ENCODE measurements at places on chromosomes 4 and X.

DNA sequence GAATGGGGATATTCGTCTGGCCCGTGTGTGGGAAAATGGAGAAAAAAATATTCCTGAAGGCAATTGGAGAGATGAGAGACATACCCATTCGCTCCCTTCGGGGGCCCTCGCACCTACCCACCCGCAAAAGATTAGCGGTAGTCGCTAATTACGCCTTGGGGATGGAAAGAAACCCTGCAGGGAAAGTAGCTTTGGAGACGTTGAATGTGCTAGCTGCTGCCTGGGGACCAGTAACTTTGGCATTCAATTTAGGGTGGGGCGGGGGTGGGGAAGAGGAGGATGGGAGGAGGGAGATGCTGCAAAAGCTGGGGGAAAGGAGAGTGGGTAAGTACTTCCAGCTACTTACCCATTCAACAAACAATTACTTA lies 407 bp upstream of the ZC4H2 start:
- DNase-seq: no peak

DNA sequence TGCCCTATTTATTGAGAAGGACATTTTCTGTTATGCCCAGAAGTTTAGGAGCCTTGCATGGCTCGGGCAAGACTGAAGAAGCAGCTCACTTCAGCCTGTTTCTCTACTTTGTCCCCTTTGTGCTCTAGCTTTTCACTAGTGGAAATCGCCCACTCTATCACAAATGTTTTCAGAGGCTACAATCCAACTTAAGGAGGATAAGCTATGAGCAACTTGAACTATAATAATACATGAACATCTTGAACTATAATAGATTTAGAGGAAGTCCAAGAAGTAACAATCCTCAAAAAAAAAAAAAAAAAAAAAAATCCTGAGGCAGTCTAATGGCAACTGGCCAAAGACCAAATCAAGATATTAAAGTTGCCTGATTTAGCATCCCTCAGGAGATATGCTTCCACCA lies 452.3 kb downstream of the IL1RAPL1 start:
- DNase-seq: no peak

DNA sequence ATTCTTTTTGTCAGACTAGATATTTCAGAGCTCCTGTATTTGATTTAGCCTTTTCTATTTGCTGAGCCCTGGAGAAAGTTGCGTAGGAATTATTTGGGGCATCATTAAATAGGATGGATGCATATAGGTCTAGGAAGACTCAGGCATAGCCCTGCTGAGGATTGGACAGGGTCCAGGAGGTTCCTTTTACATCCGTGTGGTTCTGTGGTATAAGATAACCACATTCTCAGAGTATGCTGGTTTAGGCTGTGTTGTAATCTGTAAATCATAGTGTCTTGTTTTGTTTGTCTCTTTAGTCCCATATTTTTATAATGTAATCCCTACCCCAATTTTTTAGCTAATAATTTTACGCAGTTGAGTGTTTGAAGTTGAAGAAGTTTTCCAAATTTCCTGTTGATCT lies 513.7 kb downstream of the RPA4 start:
- DNase-seq: no peak

- DNase-seq: no peak
Measured at GRCh38 chr4:169398316-169398715, 127.6 kb upstream of the SH3RF1 start.

- DNase-seq: no peak
Measured at GRCh38 chr4:127162741-127163140, 470.0 kb upstream of the INTU start.

GRCh38 chrX:100645106-100645505 lies 1.1 kb downstream of the SRPX2 start:
- DNase-seq: no peak

GRCh38 chrX:43589735-43590134 lies 66.4 kb upstream of the MAOA start:
- no peak for DNase-seq

DNA sequence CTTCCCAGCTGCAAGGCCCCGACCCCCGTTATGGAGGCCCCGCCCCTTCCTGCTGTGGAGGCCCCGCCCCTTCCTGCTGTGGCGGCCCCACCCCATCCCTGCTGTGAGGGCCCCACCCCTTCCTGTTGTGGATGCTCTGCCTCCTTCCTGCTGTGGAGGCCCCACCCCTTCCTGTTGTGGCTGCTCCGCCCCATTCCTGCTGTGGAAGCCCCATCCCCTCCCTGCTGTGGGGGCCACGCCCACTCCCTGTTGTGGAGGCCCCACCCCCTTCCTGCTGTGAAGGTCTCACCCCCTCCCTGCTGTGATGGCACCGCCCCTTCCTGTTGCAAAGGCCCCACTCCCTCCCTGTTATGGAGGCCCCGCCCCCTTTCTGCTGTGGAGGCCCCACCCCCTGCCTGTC lies 104.9 kb upstream of the PSAPL1 start:
- DNase-seq: peak; percentile 18

- DNase-seq: no peak
Measured at GRCh38 chr4:158192439-158193158, 17.7 kb upstream of the TMEM144 start.

GRCh38 chrX:120664081-120664480 lies 34.2 kb upstream of the C1GALT1C1 start:
- no peak for DNase-seq

GRCh38 chrX:72027024-72027913 lies 104.4 kb downstream of the RTL5 start:
- DNase-seq: no peak

GRCh38 chrX:145923376-145923775 lies 105.7 kb downstream of the SLITRK2 start:
- DNase-seq: no peak

DNA sequence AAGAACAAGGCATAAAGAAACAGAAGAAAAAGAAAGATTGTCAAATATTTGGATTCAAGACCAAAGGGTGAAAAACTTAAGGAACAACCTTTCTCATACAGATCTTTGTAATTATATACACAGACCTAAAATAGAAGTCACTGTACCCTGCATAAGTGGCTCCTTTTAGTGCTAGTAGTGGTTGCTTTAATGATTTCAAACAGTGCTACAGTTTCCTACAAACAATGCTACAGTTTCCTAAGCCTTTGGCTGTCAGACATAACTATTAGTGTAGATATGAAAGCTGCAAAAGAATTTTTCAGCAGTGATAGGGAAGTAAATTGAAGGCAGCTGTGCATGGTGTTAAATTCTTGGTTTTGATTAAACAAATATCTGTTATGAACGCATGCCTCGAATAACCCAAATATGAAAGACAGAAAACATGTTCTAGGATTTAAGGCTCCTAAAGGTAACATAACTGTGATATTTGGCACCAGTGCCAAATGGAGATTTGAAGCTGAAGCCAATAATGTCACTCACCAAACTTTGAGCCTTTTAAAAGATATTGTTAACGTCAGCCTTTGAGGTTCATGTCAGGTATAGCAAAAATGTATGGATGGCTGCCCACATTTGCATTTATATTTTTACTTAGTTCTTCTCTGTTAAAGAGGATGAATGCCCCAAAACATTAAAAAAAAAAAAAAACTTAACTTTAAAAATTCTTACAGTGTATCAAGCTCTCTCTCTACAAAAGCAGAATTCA lies 36.6 kb downstream of the SMARCAD1 start:
- no peak for DNase-seq

- DNase-seq: no peak
Measured at GRCh38 chrX:75546724-75547511, 24.1 kb upstream of the ZDHHC15 start.

GRCh38 chr4:52841682-52842456 lies 20.2 kb upstream of the RASL11B start:
- no peak for DNase-seq

DNA sequence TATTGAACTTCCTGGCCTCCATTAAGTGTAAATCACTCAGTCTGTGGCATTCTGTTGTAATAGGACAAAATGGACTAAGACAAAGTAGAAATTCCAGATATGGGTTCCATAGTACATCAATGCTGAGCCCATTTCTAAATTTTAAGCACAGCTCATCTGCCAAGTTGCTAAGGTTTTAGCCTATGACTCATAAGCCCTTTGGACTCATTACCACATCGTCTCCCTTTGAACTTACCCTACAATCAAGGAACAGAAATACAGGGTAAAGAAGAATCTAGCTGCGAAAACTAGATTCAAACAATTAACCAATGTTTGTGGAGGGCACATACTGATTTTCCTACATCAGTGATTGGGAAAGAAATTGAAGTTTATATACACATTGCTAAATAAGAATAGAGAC lies 31.8 kb downstream of the NAA11 start:
- no peak for DNase-seq

DNA sequence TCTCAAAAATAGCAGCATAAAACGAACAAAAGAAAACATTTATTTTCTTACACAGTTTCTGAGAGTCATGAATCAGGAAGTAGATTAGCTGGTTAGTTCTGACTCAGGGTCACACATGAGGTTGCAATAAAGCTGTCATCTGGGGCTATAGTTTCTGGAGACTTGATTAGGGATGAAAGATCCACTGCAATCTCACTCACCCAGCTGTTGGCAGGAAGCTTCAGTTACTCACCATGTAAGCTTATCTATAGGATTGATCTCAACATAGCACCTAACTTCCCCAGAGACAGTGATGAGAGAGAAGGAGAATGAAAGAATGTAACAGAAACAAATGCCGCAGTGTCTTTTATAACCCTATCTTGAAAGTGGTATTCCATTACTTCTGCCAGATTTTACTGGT lies 435.5 kb downstream of the GABRG1 start:
- DNase-seq: no peak

- no peak for DNase-seq
Measured at GRCh38 chr4:181541396-181541795, 701.8 kb upstream of the TENM3 start.

- no peak for DNase-seq
Measured at GRCh38 chrX:30580641-30581040, 3.1 kb upstream of the TASL start.

DNA sequence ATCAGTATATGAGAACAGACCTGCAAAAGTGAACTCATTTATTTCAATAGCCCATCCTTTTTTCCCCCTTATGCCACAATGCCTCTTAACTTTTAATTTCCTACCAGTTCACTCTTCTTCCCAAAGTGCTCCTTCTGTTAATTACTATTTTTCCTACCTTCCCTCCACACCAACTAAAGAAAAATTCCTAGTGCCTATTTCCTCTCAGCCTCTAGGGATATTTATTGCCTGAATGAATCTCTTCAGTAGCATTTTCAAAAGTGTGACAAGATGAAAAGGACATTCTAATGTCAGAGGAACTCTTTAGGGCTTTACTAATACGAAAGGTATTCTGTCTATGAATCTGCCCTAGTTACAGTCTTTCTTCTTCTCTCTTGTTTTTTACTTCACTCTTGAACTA lies 181.1 kb upstream of the SPRY1 start:
- no peak for DNase-seq

GRCh38 chr4:13611283-13611842 lies 16.2 kb downstream of the BOD1L1 start:
- DNase-seq: no peak

- DNase-seq: peak; percentile 44
Measured at GRCh38 chr4:147096667-147097604, 151.3 kb upstream of the TTC29 start.
